NCI-H774 (cell line): ENCODE measurements at places on chromosomes 11 and 22.

GRCh38 chr22:45638197-45638596 lies 33.4 kb upstream of the ATXN10 start:
- no peak for DNase-seq

GRCh38 chr11:111454561-111455192 lies 57.5 kb downstream of the BTG4 start:
- DNase-seq, result peak; percentile 26

GRCh38 chr11:43948341-43949225 lies 6.1 kb downstream of the C11orf96 start:
- no peak for DNase-seq

- no peak for DNase-seq
Measured at GRCh38 chr11:11349870-11350337, 3.1 kb downstream of the CSNK2A3 start.

- no peak for DNase-seq
Measured at GRCh38 chr11:131800452-131800851, 430.0 kb downstream of the NTM start.

DNA sequence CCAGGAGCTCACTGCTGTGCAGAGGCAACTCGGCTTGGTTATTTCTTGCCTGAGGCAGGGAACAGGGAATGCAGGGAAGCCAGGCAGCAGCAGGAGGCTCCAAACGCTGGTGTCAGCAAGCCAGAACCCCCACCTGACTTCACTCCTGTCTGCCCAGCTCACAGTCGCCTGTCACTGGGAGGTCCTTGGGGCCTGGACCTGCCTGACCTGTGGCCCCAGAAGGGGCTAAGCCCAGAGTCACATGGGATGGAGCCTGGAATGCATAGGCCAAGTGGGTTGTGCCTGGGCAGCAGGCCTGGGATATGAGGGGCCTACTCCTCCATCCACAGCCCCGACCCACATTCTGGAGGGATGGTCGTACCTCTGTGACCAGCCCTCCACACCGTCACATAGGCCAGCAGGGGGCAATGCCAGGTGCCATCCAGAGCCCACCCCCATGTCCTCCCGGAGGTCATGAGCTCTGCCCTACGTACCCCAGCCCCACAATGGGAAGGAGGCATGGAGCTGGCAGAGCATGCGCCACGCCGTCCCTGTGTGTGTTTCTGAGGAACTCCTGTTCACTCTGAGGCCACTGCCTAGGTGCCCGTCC lies 5.2 kb downstream of the RASSF7 start:
- no peak for DNase-seq

- DNase-seq, result no peak
Measured at GRCh38 chr22:48896766-48897644, 930.7 kb downstream of the BRD1 start.

- no peak for DNase-seq
Measured at GRCh38 chr11:31636983-31637382, 127.4 kb downstream of the ELP4 start.

GRCh38 chr11:100687630-100688395 lies 725 bp downstream of the ARHGAP42 start:
- DNase-seq, result peak; percentile 13

DNA sequence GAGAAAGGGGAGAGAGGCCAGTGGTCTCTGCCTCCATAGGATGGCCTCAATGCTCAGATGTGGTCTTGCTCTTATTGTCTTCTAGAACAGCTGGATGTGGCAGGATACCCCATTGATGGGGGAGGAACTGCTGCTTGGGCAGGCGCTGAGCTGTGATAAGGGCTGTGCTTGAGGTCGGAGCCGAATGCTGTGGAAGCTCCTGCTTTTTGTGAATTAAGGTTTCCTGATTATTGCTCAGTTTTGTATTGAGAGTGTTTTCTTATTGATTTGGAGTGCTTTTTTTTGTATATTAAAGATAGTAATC lies 57.2 kb downstream of the CABIN1 start:
- no peak for DNase-seq

- peak; percentile 83 for DNase-seq
Measured at GRCh38 chr11:92702037-92702804, 267.2 kb upstream of the MTNR1B start.

DNA sequence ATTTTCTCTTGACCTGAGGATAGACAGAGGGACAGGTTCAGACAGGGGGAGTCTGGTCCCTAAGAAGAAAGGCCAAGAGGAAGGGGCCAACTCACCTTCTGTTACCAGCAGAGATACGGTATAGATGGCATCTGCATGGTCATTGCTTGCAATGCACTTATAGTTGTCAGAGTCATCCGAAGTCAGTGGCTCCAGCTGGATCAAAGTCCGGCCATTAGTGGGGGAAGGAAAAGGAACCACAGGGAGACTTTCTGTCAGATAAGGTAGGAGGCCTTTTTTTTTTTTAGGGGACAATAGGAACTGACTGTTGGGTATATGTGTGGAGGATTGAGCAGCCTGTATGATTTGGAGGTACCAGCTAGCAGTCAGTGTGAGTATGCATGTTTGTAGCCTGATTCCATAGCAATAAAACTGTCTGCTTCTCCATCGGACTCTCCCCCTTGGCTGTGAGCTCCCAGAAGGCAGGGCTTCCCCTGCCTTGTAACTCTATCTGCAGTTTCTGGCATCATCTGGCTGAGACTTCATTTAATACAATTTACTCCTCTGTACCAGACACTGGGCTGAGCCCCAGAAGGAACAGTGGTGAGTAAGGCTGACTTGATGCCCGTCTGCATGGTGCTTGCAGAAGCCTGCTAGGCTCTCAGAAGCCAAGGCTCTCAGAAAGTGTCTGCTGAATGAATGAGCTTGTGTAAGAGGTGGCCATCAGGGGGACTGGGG lies 5.7 kb downstream of the IGSF22 start:
- no peak for DNase-seq

GRCh38 chr11:72896431-72896830 lies 82.2 kb downstream of the ATG16L2 start:
- no peak for DNase-seq

DNA sequence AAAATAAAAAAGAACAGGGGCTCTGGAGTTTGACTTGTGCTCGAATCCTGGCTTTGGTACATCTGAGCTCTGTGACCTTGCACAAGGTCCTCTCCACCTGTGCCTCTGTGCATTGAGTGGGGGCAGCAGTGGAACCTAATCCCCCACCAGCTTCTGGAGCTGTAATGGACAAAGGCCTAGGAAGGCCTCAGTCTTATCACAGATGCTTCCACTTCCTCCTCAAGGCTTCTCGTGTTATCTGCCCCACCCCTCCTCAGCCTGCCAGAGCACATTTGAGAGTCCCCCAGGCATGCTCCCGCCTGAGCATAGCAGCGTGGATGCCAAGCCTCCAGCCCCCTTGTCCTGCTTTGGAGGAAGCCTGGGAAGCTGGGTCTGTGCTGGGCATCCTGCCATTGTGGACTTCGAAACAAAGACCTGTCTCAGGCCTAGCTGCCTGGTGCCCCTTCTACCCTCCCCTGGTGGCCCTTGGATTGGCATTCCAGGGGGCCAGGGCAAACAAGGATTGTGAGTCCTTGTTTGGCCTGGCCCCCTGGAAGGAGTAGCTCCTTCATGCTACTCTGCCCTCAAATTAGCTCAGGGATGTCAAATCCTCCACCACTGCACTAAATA lies 15.0 kb downstream of the SLC35E4 start:
- no peak for DNase-seq

DNA sequence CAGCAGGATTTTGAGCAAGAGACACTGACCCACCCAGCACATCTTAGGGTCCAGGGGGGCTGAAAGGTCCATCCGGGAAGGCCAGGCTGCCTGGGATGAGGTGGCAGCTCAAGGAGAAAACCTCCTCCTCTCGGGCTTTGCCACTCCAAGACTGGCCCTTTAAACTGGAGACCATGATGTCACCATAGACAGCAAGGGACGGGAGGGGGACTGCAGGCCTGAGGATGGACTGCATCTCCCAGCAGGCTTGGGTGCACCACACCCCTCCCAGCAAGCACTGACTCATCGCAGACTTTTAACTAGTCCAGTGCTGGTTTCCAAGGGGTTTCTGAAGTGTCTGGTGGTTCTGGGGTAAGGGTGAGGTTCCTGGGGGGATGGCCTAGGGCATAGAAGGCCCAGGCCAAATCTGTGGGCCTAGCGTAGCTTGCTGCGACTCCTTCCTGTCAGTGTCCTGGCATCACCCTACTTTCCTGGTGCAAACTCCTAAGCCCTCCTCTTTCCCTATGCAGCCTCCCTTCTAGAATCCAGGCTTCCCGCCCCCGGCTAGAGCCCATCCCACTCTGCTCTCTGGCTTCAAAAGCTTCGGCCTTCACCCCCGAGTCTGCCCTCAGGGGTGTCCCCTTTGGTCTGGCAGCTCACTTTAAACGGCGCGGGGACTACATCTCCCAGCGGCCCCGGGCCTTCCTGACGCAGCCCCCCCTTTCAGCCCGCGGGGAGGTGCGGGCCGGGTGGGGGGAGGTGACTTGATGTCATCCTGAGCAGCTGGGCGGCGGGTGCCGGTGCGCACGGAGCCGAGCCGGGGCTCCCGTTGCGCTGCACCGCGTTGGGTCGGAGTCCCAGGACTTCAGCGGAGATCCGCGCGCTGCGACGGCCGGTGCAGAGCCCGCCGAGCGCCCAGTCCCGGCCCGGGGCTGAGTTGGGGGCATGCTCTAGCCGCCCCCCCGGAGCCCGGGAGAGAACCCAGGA lies at the start of gene PPP2R5B:
Gene PPP2R5B (plus strand): TSS at position 746 of the 966 bp plus-strand sequence. CDS start 1,046 bp downstream, outside the sequence.
- DNase-seq, result peak; percentile 86

DNA sequence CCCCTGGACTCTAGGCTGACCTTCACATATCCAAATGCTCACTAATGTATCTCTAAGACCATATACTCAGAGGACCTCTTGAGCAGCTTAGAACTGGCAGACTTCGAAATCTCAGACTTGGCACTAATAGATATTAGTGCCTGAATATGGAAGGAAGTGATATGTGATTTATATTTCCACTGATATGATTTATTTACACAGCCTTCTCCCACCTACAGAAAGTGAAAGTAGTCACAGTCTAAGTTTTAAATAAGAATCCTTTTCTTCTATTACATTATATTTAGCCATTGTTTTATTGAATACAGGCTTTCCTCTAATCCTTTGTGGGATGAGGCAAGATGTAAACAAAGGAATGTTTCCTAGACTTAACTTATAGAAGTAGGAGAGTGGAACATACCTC lies 6.7 kb upstream of the NAV2 start:
- no peak for DNase-seq

GRCh38 chr11:40328890-40329614 lies 1130.4 kb downstream of the LRRC4C start:
- peak; percentile 53 for DNase-seq

DNA sequence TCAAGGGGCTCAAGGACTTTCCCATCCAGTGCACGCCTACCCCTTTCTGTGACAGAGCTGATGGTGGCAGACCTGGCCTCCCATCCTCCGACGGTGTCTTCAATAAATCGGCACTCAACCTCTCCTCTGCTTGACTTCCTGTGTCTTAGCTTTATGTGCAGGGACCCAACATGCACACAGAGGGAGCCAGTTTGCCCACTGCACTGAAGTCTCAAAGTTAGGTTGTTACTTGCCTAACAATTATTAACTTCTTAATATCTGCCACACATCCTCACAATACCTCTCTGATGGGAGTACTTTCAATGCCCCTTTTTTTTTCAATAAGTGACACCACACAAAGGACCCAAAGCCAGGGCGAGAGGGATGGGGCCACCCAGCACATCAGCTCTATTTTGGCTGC lies 3.6 kb downstream of the IZUMO1R start:
- DNase-seq, result no peak

- DNase-seq, result no peak
Measured at GRCh38 chr11:43381802-43382201, 23.1 kb downstream of the TTC17 start.

- DNase-seq, result no peak
Measured at GRCh38 chr11:13262096-13262495, 15.5 kb upstream of the BMAL1 start.

GRCh38 chr11:35163209-35163608 lies 24.2 kb downstream of the CD44 start:
- DNase-seq, result no peak

DNA sequence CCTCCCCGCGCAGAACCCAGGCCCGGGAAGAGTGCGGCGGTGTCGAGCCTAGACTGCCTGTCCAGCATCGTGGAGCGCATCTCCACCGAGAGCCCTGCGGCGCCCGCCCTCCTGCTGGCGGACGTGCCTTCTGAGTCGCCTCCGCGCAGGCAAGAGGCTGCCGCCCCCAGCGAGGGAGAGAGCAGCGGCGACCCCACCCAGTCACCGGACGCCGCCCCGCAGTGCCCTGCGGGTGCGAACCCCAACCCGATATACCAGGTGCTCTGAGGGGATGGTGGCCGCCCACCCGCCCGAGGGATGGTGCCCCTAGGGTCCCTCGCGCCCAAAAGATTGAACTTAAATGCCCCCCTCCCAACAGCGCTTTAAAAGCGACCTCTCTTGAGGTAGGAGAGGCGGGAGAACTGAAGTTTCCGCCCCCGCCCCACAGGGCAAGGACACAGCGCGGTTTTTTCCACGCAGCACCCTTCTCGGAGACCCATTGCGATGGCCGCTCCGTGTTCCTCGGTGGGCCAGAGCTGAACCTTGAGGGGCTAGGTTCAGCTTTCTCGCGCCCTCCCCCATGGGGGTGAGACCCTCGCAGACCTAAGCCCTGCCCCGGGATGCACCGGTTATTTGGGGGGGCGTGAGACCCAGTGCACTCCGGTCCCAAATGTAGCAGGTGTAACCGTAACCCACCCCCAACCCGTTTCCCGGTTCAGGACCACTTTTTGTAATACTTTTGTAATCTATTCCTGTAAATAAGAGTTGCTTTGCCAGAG lies 2.0 kb downstream of the MYOD1 start:
- DNase-seq, result no peak

- no peak for DNase-seq
Measured at GRCh38 chr22:36755316-36755715, 20.6 kb downstream of the IFT27 start.

DNA sequence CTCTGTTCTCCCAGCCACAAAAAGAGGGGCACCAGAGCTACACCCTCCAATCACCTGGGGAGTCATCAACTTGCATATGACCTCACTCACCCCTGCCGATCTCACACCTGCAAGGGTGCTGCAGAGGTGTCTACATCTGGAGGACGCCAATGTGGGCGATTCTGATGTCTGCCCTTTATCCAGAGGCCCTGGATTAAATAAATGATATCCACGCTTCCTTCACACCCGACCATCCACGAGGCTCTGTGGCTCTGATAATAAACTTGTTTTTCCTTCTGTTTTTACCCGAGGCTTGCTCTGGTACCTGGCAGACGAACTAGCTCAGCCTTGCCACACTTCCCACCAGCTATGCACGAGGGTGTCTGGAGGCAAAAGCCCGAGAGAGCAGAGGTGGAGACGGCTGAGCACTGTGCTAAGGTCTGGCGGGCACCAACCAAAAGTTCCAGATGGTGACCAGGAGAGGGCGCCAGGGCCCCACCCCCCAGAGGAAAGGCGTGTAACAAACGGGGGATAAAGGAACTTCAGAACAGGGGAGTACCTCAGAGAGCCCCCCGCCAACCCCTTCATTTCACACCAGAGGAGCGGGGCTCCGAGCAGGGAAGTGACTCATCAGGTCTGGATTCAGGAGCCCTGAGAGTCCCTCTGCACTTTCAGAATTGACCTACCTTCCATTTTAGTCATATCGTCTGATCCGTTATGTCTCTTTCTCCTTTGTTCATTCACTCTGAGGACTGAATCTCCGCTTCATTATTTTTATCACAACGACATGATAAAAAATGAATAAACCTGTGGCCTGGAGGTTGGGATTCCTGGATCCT lies 13.5 kb downstream of the SCN3B start:
- DNase-seq, result peak; percentile 15
